NCI-H2081 treated with DMSO at 0.1 percent for 48 hours (cell line): ENCODE measurements at places on chromosomes 1 and 21.
A peak's percentile ranks its signal among the peaks of the same experiment; 100 is the strongest.

- no peak for DNase-seq
These were observed 438.5 kb upstream of the PLXNA2 start for GRCh38 chr1:208682664-208683013.

DNA sequence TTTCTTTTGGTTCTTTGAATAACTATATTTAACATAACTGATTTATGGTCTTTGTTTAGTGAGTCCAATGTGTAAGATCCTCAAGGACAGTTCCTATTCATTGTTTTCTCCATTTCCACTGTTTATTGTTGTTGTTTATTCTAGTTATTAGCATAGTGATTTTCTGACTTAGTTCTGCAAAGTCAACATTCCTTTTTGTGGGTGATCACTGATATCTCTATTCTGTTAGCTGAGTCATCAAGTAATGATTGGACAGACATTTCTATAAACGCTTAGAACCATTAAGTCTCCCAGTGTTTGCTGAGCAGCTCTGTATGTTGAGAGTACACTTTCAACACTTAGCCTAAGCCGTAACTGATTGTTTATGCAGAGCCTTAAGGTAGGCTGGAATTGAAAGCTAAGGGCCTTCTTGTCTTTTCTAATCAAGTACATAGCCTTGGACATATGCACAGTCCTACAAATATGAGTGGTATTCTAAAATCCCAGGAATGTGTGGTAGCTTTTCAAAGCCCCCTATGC is 87.1 kb downstream of the SLC5A9 start:
- DNase-seq, result no peak

GRCh38 chr1:37878071-37878470 is 18.7 kb upstream of the MTF1 start:
- DNase-seq, result no peak

GRCh38 chr1:110463725-110464124 is 12.8 kb downstream of the PROK1 start:
- no peak for DNase-seq

- no peak for DNase-seq
These were observed 25.4 kb downstream of the ECE1 start for GRCh38 chr1:21264898-21265297.

DNA sequence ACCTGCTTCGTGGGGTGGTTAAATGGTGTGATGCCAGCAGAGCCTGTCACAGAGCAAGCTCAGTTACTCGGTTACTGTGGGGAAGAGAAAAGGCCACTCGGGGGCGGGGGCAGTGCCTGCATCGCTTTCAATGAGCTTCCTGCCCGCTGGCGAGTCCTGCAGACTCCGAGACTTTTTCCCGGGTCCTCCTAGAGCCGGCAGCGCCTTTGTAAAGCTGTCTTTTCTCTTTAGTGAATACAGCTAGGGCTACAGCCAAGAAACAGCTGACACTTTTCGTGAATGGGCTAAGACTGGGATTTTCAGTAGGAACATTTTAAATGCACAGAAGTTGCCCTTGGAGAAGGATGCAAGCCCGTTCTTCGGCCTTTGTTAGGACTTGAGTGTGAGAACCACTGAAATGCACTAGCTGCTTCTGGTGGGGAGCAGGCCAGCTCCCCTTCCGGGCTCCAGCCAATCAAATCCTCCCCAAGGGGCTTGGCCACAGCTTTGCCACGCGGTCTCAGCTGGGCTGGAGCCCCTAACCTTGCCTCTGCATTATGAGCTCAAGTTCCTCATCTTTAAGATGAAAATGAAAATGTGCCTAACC is 23.4 kb upstream of the EFHD2 start:
- no peak for DNase-seq

DNA sequence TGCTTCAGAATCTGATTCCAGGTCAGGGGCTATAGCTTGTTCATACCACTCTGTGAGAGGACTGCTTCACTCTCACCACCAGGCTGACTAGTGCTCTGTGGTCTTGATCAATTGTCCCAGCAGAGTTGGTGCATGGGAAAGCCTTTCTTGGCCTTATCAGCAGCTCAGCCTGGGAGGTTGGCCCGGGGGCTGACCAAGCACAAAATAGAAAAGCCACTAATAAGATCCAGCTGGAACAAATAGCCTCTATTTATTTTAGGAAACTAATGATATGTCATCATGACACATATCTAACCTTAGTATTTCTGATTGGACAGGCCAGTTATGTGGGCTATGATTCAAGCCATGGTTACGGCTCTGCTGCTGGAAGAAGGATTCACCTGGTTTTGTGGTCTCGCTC is 134.2 kb downstream of the GDAP2 start:
- no peak for DNase-seq

DNA sequence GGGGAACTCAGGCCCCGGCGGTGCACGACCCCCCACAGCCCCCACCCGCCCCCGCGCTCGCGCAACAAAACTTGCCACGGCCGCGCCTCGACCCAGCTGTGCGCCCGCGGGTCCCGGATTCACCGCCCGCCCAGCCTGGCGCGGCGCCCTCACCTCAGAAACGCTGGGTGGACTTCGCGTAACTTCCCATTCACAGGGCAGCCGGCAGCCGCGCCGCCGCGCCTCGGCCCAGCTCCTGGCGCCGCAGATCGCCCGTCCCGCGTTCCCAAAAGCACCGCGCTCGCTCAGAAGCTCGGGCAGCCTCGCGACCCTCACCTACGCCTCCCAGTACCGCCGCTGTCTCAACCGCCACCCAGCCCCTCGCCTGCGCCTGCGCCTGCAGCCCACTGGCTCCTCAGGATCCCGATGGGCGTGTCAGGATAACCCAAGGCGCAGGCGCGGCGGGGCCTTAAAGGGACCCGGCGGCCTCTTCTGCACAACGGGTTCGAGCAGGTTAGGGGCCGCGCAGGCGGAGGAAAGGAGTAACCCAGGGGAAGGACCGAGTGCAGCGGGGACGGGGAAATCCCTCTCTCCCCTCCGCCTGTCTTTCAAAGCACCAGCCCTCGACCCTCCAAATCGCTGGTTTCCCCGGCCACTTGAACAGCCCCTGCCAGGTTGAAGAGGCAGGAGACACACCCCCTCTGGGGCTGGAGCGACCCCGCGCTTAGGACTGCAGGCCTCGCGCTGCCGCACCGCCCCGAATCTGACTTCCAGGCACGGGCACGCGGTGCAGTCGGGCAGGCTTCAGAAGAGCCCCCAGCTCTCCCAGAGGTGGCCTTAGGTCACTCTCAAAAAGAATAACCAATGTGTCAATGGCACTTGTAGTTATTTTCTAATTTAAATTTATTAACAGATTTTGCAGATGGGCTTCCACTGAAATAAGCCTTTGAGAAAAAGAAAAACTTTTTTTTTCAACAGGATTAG is at the start of gene NBPF1:
NBPF1 (minus strand) TSS at position 380 of the 963 bp plus-strand sequence.
- peak; percentile 80 for DNase-seq

- no peak for DNase-seq
These were observed 16.3 kb upstream of the IFNLR1 start for GRCh38 chr1:24203404-24203803.

- DNase-seq, result no peak
These were observed 1.1 kb downstream of the IL24 start for GRCh38 chr1:206898089-206898914.
